ENCODE measurements at places on chromosomes 16 and 17.

GRCh38 chr17:61196799-61197198 is 202.8 kb upstream of the TBX2 start:
- no peak for DNase-seq

DNA sequence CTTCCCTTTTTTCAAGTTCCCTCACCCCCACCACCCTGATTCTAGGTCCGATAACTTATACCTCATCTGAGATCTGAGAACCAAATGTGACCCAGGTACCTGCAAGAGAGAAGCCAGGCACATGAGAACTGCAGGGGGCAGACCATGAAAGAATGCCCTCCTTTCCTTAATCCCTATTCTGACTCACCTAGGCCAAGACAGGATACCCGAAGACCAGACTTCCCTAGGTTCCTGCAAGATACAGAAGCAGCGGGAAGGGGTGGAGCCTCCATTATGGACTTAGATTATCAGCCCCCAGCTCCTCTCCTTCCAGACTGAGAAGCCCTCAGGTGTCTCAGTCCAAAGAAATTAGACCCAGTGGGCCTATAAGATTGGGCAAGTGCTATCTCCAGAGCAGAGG is 2.1 kb downstream of the KCNAB3 start:
- no peak for DNase-seq

- DNase-seq, result no peak
These were observed 10.4 kb downstream of the ERBB2 start for GRCh38 chr17:39709998-39710964.

DNA sequence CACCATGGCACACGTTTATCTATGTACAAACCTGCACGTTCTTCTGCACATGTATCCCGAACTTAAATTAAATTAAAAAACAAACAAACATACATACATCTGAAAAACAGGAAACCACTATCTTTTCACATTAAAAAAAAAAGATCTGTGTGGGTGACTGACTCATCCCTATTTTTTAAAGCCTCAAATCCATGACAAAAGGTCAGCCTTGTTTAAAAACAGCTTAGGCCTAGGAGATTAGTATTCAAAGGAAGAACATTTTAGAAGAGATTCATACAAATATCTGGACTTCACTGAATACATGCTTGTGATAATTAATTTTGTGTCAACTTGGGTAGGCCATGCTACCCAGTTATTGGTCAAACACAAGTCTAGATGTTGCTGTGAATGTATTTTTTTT is 4.7 kb upstream of the PRKAR1A start:
- no peak for DNase-seq

GRCh38 chr17:75707079-75707571 is 14.1 kb upstream of the ITGB4 start:
- DNase-seq, result no peak

GRCh38 chr16:87608400-87608985 is 6.2 kb downstream of the JPH3 start:
- DNase-seq, result no peak

GRCh38 chr16:84774810-84775209 is 45.0 kb upstream of the CRISPLD2 start:
- no peak for DNase-seq

- DNase-seq, result no peak
These were observed 1.7 kb downstream of the CORO1A start for GRCh38 chr16:30184891-30185682.

- DNase-seq, result no peak
These were observed 38.4 kb downstream of the EPN2 start for GRCh38 chr17:19275457-19276127.

DNA sequence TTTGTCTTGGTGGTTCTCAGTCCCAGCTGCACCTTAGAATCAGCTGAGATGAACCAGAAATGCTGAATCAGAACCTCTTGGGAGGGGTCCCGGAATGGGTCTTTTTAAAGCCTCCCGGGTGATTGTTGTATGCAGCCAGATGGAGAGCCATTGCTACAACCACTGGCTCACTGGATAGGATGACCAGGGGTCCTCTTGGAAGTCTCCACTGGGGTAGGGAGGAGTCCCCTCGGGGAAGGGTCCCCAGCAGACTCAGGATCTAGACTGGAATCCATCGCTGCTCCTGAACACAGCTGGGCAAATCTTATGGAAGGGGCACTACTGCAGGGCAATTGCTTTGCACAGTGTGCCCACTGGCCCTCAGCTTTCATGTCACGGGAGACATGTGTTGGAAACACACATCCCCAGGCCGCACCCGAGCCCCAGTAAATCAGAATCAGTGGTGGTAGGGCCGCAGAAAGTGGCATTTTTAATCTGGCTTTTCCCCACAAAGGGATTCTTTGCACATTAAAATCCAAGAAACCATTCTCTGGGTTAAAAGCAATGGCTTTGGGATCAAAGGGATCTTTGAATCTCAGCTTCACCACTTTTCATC is 117.3 kb downstream of the IRX5 start:
- DNase-seq, result no peak

DNA sequence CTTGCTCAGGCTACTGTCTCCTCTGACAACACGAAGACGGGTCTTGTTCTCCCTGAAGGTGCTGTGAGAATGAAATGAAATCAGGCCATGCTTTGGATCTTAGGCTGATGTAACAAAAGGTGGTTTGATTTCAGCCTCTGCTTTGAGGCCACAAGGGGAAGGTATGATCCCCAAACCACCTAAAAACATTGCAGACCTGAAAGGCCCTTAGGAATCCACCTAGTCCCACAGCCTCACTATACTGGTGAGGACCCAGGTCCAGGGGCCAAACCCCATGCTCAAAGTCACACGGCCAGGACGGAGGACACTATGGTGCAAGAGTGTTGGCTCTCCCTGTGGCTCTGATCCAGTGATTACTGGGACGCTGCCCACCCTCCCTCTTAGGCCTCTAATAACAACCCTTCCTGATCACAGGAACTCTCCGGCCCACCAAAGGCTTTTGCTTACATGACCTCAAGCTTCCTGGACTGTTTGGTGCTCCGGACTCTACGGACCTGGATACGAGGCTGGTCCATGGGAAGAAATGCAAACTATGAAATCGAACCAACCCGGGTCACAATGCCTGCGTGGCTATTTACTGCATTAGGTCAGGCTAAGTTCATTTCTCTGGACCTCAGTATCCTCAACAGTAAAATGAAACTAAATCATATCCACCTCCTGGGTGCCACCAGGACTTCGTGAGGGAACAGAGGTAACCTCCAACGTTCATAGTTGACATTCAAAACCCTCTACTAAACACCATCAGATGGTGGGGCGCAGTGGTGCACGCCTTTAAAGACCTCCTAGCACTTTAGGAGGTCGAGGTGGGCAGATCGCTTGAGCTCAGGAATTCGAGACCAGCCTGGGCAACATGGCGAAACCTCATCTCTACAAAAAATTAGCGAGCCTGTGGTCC is 1.5 kb downstream of the TRIM25 start:
- DNase-seq, result no peak

- DNase-seq, result no peak
These were observed 26.5 kb downstream of the MAP3K14 start for GRCh38 chr17:45290269-45290765.

- no peak for DNase-seq
These were observed 1.2 kb upstream of the YPEL2 start for GRCh38 chr17:59330053-59330942.

DNA sequence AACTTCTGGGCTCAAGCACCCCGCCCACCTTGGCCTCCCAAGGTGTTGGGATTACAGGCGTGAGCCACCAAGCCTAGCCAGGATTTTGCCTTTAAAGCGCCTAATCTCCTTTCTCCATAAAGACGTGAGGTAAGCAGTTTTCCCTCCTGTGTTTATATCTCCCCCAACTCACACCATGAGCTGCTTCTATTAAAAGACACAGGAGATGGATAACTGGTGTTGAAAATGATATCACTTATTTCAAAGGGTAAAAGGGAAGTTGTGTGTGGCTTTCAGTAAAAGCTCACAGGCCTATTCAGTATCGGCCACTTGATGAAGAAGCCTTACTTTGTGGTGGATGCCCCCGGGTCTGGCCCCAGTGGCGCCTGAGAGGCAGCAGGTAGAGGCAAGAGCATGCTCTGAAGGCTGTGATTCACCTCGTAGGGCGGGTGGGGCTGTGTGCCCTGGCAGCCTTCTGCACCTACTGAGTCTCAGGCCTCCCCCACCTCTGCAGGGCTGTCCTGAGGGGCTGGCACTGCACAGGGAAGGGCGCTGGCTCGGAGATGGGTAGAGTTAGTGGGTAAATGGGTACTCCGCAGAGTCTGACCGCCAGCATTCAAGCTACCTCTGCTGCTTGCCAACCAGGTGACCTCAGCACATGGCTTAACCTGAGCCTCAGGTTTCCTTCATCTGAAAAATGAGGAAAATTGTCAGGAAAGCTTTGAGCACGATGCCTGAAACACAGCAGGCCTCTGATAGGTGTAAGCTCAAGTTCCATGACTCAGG is 146.8 kb downstream of the CLEC16A start:
- no peak for DNase-seq

DNA sequence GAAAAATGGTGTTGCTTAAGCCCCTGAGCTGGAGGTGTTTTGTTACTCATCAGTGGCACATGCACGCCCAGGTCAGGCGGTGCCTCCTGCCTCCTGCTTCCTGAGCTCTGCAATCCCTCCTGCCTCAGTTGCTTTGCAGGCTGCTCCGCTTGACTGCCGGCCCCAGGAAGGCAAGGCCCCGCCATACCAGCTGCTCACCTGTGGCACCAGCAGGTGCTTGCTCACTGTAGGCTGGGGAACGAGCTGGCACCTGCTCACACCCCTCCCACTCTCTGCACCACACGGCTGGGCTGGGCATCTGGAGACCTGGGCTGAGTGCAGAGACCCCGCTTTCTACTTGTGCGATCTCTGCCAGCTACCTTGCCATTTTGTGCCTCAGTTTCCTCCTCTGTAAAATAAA is 200.2 kb downstream of the RBFOX3 start:
- no peak for DNase-seq

- DNase-seq, result no peak
These were observed 157.0 kb downstream of the CCDC182 start for GRCh38 chr17:57588086-57588485.

- DNase-seq, result no peak
These were observed 92.9 kb upstream of the CHMP6 start for GRCh38 chr17:80898716-80899115.

DNA sequence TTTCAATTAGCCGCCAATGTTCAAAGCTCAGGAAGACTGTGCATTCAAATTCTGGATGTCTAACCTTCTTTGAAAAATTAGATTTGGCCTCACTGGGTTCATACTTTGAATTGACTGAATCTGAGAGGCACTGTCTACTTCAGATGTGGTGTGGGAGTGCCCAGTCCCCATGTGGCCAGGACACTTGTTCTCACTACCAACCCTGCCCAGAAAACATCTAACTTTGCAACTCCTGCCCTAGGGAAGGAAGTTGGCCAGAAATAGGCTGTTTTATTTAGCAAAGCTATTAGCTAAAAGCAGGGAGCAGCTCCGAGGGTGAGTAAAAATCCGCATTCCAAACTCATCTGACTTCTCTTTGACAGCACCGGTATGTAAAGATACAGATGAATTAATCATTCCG is 86.3 kb downstream of the XYLT1 start:
- DNase-seq, result no peak

DNA sequence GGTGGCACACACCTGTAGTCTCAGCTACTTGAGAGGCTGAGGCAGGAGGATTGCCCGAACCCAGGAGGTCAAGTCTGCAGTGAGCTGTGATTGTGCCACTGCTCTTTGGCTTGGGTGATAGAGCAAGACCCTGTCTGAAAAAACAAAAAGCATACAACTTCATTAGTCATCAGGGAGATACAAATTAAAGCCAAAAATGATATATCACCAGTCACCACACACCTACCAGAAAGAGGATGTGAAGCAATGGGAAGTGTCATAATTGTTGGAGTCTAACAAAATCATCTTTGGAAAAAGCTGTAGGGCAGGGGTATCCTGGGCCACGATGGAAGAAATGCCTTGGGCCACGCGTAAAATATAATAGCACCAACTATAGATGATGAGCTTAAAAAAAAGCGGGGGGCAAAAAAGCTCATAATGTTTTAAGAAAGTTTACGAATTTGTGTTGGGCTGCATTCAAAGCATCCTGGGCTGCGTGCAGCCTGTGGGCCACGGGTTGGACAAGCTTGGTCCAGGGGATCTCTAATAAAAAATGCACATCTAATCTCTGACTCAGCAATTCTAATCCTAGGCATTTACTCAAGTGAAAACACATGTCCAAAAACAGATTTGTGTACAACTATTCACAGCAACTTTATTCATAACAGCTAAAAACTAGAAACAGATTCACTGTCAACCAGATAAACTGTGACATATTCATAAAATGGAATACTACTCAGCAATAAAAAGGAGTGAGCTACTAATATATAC is 65.9 kb downstream of the HIC1 start:
- DNase-seq, result no peak

Measured in SIG-M5 (cell line).